Activated B cell treated with CpG ODN at 0.5 μM for 24 hours (primary cell): ENCODE measurements at places on chromosomes 12 and 14.

GRCh38 chr14:21038441-21039422, 3.4 kb upstream of the RNASE7 start:
- DNase-seq = no peak

DNA sequence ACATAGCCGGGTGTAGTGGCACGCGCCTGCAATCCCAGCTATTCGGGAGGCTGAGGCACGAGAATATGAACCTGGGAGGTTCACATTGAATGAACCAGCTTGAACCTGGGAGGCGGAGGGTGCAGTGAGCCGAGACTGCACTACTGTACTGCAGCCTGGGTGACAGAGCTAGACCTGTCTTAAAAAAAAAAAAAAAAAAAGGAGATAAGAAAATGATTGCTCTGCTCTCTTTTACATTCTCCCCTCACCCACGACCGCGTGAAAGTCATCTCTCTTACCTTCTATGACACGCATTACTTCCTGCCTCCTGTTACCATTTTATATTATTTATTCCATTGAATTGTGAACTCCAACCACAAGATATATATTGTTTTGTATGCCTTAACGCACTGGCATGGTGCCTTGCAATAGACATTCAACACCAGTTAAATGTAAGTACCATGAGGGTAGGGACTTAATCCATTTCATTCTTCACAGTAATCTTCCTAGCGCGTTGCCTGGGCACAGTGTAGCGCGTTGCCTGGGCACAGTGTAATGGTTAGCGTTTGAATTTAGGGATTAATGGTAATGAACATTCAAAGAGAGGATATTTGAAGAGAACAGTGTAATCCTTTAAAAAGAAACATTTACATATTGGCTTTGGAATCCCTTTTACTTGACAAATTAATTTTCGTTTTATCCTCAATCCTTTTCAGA, 2.7 kb downstream of the RAP1B start:
- no peak for DNase-seq

- DNase-seq = no peak
These were observed 31.2 kb downstream of the SRGAP1 start for GRCh38 chr12:63875703-63876102.

DNA sequence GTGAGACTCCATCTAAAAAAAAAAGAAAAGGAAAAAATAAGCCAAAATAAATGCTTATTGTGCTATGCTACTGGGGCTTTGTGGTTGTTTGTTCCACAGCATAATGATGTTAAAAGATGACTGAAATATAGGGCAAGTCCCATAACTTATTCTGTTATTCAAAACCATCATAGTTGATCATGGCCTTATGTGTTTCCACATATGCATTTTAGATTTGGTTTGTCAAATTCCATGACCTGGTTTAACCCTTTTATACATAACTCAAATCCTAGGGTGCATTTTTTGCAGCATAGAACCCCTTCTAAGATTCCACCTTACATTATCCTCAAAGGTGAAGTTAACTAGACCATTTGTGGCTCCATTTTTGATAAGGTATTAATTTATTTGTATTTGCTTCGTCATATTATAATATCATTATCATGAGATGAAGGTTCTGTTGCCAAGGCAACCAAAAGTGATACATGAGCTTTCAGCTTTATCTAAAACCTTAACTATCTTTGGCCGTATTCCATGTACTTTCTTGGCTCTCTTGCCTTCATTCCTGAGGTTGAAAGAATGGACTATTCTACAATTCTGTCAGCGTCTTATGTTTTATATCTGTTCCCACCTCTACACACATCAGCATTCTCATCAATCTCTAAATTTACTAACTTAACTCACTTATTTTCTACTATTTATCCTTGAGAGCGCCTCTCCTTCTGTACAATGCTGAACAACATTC, 138.7 kb upstream of the DYRK2 start:
- no peak for DNase-seq

GRCh38 chr12:27291862-27292261, 40.8 kb upstream of the BMAL2 start:
- no peak for DNase-seq

DNA sequence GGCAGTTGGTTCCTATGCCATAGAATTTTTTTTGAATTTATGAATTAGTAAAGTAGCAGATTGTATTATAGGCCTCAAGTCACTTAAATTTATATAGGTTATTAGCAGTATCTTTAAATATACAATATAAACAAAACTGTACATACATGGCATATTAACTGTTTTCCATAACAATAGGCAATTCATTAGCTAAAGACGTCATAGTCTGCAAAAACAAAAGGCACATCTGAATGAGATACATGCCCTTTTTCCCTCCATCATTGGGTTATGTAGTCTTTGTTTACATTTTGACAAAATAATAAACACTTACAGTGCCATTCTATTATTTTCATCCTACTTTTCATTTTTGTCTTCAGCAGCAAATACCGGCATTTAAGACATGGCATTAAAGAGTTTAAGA, 1.1 kb upstream of the VCPKMT start:
- DNase-seq = no peak

DNA sequence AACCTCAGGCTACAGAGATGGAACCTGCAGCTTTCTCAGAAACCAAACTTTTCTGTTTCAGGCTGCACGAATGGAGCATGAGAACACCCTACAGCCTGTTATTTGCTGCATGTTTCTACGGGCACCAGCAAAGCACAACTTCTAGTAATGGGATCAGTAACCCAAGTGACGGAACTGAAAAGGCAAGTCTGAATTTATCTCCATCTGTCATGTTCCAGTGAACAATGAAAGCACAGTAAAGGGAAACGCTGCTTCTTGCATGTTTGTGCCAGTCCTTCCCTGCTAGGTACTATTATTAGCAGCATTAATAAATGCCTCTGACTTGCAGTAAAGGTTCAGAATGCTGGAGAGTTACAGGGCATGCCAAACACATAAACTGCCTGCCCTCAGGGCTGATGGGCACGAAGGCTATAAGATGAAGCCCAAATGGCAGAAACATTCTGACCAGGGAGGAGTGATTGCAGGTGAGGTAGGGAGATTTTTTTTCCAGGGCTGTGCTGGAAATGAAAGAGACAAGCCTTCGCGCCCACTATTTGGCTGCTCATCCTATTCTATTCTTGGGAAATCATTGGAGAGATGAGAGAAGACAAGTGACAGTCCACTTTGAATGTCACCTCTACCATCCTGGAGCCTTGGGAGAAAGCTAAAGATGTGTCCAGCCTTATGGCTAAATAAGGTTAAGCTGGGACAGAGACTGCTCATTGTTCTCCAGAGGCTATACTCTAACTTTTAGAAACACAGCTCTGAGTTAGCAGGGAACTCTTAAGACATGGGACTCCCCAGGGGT, 100.4 kb upstream of the PLXNC1 start:
- DNase-seq = no peak

DNA sequence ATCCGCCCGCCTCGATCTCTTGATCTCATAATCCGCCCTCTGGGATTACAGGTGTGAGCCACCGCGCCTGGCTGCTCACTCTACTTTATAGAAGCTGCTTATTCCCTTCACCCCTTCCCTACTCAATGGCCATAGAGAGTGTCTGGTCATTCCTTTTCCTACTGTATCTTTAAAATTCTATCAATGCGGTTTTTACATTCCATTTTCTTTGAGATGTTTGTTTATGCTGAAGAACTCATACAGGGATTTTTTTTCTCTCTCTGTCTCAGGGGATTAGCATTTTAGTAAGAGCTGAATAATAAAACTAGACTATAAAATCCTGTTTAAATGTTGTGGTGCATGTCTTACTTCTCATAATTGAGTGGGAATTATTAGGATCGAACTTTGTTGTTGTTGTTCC, 218.6 kb upstream of the FOXN3 start:
- DNase-seq = no peak

- no peak for DNase-seq
These were observed 117.1 kb downstream of the DPF3 start for GRCh38 chr14:72776701-72777261.

GRCh38 chr12:110355073-110355472, 48.4 kb downstream of the ANAPC7 start:
- DNase-seq = no peak

DNA sequence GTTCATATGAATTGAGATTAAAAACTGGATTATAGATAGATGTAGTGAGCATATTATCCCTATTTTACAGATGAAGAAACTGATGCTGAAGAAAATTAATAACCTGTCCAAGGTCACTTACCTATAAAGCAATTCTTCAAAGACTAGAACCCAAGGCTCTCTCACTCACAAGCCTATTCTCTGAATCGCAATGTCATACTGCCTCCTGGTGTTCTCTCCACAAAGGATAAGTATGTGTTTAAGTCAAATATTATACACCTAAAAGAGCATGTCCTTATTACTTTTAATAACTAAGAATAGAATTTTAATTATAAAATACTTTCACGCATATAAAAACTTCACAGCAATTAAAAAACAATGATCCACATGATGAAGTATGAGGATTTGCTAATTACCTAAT, 721.3 kb upstream of the USP15 start:
- DNase-seq = no peak

GRCh38 chr12:78403136-78403535, 461.4 kb upstream of the SYT1 start:
- DNase-seq = no peak

GRCh38 chr12:6465467-6466183, 4.9 kb downstream of the VAMP1 start:
- no peak for DNase-seq

DNA sequence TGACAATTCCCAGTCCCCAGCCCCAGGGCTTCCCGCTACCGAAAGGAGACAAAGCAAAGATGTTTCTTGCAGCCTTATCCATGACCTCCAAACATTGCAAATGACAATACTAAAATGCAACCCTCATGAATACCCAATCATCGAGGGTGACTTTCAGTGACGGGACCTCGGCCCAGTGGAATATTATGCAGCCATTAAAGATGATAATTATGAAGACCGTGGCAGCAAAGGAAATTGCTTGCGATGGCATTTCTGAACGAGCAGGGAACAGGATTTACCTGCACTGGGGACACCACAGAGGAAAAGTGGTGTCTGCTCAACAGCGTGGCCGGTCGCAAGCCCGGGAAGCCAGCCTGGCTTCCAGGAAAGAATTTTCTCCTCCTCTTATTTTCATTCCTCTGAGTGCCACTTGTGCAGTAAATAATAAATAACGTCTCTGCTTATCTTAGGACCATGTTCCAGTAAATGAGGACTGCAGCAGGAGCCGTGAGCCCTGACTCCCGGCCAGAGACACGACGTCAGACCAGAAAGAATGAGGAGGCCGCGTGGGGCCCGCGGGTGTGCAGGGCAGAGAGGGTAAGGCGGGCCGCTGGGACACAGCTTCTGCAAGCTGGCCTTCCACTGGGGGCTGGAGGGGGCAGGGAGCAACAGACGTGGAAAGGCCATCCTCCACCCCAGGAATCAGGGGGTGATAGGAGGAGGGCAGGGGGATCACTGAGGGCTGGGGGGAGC, 6.6 kb downstream of the C14orf180 start:
- no peak for DNase-seq

DNA sequence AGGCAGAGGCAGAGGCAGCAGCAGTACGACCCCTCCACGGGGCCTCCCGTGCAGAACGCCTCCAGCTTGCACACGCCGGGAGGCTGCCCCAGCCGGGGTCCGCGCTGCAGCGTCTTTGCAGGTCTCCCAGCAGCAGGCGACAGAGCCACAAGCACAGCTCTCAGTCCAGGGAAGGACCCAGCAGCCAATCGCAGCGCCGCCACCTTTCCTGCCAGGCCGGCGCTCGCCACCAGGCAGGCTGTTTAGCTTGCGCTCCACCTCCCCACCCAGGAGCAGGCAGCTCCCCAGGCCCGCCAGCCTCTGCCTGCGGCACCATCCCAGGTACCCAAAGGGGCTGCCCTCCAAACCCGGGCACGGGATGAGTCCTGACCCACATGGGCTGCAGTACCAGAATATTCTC, 25.2 kb downstream of the DDX51 start:
- no peak for DNase-seq

DNA sequence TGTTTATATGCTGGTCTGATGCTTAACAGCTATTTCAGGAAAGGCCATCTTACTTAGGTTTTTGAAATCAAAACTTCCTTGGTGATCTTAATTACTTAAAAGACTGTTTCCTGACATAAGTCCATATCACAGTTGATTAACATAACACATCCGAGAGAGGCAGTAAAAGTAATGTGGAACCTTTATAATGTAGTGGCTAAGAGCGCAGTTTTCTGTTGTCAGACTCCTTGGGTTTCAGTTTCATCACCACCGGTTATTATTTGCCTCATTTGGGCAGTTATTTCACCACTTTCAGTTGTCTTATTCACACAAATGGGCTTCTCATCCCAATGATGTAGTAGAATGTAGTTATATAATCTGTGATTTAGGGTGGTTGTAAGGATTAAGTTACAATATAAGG, 30.9 kb downstream of the TBC1D15 start:
- DNase-seq = no peak

DNA sequence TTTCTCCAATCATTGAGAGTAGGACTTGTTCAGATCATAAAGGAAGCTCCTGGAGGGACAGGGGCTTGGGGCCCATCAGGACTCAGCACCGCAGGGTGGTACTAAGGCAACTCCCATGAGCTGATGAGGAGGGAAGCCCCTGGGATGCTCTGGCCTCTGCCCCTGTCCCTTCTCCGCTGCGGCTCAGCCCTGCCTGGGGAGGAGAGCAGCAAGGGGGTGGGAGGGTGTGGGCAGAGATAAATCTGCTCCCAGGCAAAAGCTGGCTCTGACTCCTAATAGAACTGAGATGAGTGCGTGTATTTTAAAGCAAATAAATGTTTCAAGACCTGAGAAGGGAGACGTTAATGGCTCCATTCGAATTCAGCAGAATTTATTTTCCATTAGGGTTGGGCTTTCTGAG, 52.0 kb upstream of the CHST11 start:
- DNase-seq = no peak

GRCh38 chr12:19181666-19182426, 52.3 kb downstream of the PLEKHA5 start:
- DNase-seq = no peak

GRCh38 chr12:100666588-100666987, 93.1 kb downstream of the GAS2L3 start:
- DNase-seq = no peak

DNA sequence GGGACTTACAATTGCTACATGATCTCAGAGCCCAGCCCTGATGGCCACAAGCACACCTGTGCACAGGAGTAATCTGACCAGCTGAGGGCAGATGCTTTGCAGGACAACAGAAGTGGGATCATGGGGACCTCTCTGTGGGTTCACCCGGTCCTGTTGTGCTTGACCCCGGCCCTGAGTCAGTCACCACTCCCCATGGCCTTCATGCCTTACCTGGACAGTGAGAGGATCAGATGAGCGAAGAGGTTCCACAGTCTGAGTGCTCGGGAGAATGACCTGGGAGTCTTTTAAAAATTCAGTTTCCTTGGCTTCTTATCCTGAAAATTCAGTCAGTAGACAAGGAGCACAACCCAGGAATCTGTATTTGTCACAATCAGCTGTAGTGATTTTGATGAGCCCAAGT, 88.1 kb downstream of the NTF3 start:
- no peak for DNase-seq

- no peak for DNase-seq
These were observed 1.3 kb upstream of the ARHGAP5 start for GRCh38 chr14:32075672-32076277.
